ENCODE measurements at places on chromosomes 6 and 20.

DNA sequence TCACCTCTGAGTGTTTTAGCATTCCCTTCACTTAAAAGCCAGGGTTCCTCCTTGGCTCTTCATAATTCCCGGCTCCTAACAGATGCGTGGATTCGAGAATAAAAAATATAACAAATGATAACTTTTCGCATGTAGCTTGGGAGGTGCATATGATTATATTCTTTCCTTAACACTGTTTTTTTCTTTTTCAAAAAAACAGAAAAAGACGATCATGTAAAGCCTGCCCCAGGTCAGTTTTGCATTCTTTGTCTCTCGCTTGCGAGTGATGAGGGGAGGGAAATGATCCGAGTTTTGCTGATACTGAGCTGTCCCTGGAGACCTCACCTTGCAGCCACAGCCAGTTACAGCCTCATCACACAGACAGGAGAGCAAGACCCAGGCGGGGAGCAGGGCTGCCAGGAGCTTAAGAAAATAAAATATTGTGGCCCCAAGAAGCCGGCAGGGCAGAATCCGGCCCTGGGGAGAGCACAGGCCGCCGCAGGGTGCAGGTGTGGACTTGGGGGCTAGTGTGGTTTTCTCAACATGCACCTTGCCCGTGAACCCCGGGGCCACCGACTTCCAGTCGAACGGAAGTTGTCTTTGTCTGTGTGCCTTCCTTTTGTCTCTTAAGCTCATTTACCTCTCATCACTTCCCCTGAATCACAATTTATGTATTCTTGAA lies 301.8 kb downstream of the TAF4 start:
- DNase-seq = no peak

DNA sequence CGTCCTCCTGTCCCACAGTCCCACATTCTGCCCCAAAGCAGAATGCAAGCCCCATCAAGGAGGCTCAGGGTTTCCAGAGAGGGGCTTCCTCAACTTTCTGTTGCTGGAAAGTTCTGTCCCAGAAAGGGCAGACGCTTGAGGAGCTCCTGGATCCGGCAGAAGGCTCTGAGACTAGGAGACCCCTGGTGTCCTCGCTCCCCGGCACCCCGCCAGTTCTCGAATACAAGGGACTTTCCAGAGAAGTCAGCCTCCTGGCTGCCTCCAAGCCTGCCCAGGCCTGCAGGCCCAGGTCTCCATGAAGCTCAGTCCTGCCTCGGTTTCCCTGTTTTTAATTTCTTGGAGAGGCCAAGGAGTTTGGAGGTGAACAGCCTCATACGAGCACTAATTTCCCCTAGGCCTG lies 150.4 kb downstream of the CEBPB start:
- DNase-seq = no peak

DNA sequence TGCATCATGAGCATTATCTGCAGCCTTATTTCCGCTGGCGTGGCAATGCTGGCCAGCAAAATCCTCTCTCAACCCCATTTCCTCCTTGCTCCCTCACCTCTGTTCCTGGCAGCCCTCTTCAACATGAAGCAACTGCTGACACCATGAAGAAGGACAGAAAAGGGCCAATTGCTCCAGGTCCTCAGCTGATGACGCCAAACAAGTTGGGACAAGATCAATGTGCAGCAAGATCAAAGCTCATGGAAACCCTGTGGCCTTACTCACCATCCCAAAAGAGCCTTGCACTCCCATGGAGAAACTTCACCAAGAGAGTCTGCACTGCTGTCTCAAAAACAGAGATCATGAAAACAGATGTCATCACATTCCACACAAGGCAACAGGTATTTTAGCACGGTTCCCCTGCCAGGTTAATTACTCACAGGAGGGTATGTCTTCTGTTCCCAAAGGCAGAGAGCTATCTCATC lies 7.4 kb downstream of the GFOD1 start:
- DNase-seq = no peak

DNA sequence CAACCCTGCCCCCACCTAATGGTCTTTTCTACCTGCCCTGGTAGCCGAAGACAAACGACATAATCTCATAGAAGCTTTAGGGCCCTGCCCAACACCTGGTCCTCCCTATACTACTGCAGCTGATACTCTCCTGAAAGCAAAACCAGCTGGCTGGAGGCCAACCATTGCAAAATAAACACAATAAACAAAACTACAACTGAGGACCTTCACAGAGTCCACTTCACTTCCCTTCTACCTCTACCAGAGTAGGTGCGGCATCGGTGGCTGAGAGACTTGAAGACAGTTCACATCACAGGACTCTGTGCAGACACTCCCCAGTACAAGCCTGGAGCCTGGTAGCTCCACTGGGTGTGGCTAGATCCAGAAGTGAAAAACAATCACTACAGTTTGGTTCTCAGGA lies 476.2 kb downstream of the MMUT start:
- no peak for DNase-seq

- no peak for DNase-seq
These were observed 383.3 kb upstream of the CITED2 start for GRCh38 chr6:139757784-139758183.

DNA sequence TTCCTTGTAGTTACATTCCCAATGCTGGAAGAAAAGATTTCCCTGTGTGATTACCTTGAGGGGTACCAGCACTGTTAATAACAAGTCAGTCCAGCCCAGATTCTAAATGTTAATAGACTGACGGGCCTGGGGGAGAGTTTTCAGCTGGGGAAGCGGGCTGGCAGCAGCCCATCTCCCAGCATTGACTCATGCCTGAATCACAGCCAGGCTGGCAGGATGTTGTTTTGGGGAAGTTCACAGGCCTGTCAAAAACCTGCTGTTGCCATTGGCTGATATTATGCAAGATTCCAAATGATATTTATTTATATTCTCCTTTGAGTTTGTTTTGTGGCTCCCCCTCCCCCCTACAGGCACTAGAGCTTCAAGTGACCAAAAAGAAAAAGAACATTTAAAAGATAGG lies 213.9 kb upstream of the CNR1 start:
- DNase-seq = no peak

DNA sequence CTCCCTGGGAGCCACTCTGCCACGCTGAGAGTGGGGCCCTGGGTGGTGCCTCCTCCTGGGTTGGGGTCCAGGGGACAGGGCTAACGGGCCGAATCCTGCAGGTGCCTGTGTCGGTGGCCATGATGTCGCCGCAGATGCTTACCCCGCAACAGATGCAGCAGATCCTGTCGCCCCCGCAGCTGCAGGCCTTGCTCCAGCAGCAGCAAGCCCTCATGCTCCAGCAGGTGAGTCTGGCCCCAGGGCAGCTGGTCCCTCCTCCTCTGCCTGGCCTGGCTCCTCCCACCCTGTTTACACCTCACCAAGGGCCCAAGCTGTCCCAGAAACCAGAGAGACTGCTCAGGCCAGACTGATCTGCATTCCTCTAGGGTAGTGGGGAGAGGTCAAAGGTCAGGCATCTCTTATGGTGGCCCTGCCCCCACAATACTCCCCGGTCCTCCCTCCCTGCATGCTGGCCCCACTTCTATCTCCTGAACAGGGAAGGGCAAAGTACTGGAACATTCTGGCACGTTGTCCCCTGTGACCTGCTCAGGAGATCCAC lies 38.6 kb downstream of the FOXP4 start:
- no peak for DNase-seq

GRCh38 chr20:45114465-45115385 lies at the start of gene WFDC5:
Gene WFDC5 (minus strand): TSS chr20:45115174. CDS start chr20:45115083, 91 bp downstream.
- no peak for DNase-seq

DNA sequence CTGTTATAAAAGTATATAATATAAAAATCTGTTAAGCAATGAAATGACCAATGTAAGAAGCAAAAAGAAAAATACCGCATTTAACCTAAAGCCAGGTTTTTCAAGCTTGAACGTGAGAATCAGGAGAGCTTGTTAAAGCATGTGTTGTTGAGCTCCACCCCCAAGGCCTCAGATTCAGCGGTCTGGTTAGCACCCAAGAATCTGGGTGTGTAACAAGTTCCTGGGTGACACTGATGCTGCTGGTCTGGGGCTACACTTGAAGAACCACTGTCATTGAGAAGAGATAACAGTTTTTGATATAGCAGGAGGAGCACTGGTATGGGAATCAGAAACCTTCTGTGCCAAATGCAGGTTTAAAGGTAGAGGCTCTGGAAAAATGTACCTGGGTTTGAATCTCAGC lies 154.0 kb downstream of the ID4 start:
- no peak for DNase-seq

DNA sequence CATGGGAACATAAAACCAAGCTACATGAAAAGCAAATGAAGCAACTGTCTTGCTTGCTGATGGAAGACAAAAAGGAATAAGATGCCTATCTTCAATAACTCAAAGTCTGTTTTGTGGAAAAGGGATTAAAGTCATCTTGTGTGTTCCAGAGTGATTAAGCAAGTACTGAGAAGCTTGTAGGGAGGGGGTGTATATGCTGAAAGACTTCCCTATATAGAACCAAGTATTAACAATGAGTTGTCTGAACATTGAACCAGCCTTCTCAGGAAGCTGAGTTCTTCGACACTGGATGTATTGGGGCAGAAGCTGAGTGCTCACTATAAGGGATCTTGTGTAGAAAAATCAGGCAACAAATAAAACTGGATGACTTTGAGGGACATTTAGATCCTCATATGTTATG lies 451.8 kb downstream of the CD83 start:
- DNase-seq = no peak

- DNase-seq = no peak
These were observed 134.8 kb upstream of the FOXA2 start for GRCh38 chr20:22719167-22719591.

DNA sequence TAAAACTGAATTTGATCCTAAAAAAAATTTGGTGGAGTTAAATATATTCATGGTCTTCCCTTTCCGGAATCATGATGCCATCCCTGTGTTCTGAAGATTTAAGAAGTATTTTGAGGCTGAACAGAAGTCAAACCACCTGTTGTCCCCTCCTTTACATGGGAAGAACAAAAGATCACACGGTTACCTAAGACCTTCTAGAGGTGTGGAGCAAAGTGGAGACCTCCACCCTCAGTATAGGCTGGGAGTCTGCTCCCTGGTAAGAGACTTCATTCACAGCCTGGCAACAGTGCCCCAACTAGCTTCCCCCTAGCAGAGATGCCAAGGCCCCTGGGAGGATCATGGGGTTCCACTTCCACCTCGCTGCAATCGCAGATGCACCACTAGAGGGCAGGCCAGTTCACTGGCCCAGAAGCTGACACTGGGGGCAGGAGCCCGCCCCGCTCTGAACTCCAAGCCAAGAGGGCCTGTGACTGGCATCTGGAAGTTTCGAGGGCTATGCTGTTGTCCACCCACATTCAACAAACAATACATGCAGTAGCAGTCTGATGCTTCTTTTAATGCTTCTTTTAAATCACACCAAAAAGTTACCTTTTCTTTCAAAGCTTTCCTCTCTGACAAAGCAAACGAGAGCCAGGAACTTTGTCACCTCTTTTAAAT lies 19.5 kb upstream of the UBE2J1 start:
- no peak for DNase-seq

GRCh38 chr6:16154904-16155303 lies 26.0 kb downstream of the MYLIP start:
- DNase-seq = no peak

DNA sequence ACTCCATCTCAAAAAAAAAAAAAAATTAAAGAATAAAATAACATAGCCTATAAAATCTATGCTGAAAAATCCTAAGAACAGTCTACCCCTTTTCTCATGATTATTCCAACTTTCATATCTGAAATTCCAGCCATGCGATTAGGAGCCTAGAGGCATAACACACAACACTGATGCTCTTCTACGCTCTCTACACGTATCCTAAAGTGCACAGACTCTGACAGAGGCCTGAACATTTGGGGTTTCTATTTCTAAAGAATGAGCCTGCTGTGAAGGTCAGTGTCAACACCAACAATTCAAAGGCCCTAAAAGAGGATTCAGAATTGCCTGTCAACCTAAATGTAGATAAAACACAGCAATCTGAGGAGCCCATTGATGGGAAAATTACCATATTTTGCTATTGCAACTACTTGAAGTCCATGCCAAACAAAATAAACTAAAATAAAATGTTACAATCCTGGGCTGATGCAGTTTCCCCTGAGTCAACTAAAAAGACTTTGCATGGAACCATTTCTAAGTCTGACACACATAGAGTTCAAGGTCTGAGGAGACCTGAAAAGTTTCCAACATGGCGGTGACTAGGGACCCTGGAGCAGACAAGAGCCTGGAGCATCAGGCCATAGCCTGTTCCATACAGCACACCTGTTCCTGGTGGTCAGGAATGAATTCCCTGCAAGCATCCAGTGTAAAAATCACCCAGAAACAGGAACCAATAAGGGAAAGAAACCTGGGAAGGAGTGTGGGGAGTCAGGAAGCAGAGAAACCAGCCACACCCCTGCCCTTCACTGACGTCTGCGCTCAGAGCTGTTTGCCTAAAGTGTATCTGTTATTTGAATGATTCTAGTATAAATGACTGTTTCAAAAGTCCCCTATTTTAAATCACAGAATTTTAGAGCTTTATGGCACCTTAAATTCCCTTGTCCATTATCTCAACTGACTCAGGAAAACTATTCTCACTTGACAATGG lies 11.8 kb downstream of the NINL start:
- no peak for DNase-seq

DNA sequence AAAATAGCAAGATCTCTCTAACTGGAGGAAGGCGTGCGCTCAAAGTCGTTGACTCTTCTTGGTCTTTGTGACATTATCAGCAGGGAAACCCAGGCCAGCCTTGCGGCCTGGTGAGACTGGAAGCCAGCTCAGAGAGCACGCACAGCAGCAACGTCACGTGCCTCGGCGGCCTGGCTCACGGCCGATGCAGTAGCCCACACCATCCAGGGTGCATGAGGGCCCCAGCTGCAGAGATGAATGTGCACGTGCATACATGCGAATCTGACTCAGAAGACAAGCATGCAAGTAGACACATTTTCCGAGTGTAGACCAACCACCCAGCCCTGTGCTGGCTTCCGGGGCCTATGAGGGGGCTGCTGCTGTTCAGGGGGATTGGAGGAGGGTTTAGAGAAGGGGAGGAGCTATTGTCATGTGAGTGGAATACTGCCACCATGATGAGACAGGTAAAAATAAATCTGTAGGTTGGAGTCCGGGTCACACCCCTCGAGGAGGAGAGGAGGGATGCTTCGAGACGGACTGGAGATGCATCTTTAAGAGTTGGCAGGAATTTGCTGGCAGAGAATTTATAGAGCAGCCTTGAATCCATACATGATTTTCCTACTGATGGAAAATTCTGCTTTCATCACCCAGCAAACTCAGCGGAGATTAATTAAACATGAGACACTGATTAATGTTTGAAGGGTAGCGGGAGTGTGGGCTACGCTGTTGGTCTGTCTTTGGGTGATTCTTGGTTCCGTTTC lies 388.2 kb downstream of the CDH4 start:
- no peak for DNase-seq

DNA sequence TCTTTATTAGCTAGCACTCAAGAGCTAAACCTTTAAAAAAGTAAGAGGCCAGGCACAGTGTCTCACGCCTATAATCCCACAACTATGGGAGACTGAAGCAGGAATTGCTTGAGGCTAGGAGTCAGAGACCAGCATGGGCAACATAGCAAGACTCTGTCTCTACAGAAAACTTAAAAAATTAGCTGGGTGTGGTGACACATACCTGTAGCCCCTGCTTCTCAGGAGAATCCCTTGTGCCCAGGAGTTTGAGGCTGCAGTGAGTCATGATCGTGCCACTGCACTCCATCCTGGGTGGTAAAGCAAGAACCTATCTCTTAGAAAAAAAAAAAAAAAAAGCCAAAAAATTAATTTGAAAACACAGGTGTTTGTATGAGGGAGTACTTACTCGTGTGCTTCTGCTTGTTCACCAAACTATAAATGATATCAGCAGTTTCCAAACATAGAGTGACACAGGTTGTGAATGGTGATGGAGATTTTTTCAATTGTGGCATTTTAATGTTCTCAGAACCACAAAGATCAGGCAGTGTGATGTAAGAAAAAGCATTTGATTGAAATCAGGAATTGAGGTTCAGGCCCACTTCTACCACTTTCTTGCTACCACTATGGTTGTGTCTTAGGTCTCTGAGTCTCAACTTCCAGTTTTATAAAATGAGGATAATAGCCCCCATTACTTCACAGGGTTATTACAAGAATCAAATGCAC lies 104.9 kb downstream of the FOXO3 start:
- no peak for DNase-seq

Measured in chondrocyte (in vitro differentiated cells).